Right cardiac atrium (tissue), 5 donors: ENCODE measurements at places on chromosomes 6 and 20. TPM values are rescaled to one million over a fixed set of nuclear protein-coding genes. Genes with fewer than 3 reads are reported as not detected.

Gene FHL5
- polyA plus RNA-seq = 0.59 TPM

Gene ZSCAN23
- polyA plus RNA-seq = 0.48 TPM

Gene GMPR
- polyA plus RNA-seq = 123 TPM

Gene TMEM181
- 7.4 TPM for polyA plus RNA-seq

Gene IMPG1
- not detected for polyA plus RNA-seq

Gene ZSCAN16
- 2.9 TPM for polyA plus RNA-seq

Gene MUC22
- polyA plus RNA-seq = 0.14 TPM

Gene CST7
- 1.1 TPM for polyA plus RNA-seq
